Renal cortical epithelial cell (primary cell): ENCODE measurements at places on chromosomes 6 and 20. TPM values are rescaled to one million over a fixed set of nuclear protein-coding genes. Genes with fewer than 3 reads are reported as not detected.

GRCh38 chr6:114783083-114783482 lies 440.3 kb upstream of the HS3ST5 start:
- peak; percentile 1 for DNase-seq

OPN5 gene
- total RNA-seq = under 0.01 TPM in 1 of 2 replicates, not detected in the other

GRCh38 chr6:116971959-116972358 lies 94.9 kb downstream of the RFX6 start:
- DNase-seq = peak; percentile 56

- DNase-seq = peak; percentile 44
Observed at GRCh38 chr6:31952140-31952805, 6.4 kb downstream of the CFB start.

EHMT2 gene
- 37.7 and 72.3 TPM in 2 replicates for total RNA-seq
